A549 (cell line): ENCODE measurements at places on chromosomes 3 and 15.

GRCh38 chr3:50390508-50391224 lies 31.3 kb upstream of the TMEM115 start:
- DNase-seq = no peak

GRCh38 chr3:28171962-28172361 lies 69.5 kb upstream of the CMC1 start:
- no peak for DNase-seq

GRCh38 chr15:54298396-54298795 lies 320.2 kb downstream of the UNC13C start:
- DNase-seq = no peak

DNA sequence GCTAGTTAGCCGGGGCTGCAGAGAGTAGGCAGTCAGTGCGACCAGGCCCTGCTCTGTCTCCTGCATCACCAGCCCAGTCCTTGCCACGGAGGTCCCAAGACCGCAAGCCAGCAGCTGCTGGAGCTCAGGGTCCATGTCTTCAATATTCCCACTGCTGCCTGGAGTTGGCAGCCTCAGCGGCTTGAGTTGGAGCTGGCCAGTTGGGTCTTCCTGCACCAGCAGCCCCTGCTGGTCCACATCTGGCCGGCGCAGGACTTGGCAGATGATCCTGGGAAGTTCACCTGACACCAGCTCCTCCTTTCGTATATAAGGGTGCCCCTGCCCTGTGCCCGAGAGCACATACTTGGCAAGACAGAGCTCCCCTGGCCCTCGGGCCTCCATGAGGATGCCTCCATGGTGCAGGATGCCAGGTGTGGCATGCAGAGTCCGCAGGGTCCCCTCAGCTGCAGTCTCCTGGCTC lies 5.7 kb downstream of the XIRP1 start:
- DNase-seq = no peak

- DNase-seq = no peak
These were observed 27.0 kb upstream of the CD200R1L start for GRCh38 chr3:112873632-112874031.

GRCh38 chr15:33068007-33068481 lies 126.5 kb downstream of the FMN1 start:
- peak; percentile 67 for DNase-seq

DNA sequence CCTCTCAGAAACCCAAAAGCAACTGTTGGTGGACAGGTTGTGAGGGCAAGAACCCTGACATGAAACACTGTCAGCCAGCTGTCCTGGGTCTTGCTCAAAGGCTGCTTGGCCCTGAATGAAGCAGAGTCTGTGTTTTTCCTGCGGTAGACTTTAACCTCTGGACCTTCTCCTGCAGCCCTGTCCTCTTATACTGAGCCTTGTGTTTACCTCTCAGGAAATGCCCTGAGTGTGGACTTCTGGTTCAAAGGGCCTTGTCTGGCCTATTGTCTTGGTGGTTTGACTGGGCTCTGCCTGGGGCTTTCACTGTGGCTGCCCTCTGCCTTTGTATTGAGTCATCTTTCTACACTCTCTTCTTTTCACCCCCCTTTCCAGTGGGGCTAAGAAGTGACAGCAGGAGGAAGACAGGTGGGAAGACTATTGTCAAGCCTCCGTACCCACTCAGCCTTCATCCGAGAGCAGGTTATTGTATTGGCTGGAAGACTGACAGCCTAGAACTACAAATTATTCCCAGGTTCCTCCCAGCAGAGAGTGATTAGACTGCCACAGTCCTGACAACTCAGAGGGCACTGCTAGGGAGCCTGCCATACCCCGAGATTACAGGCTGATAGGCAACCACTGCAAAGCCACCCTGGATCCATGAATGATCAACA lies 3.5 kb downstream of the SEC13 start:
- no peak for DNase-seq

DNA sequence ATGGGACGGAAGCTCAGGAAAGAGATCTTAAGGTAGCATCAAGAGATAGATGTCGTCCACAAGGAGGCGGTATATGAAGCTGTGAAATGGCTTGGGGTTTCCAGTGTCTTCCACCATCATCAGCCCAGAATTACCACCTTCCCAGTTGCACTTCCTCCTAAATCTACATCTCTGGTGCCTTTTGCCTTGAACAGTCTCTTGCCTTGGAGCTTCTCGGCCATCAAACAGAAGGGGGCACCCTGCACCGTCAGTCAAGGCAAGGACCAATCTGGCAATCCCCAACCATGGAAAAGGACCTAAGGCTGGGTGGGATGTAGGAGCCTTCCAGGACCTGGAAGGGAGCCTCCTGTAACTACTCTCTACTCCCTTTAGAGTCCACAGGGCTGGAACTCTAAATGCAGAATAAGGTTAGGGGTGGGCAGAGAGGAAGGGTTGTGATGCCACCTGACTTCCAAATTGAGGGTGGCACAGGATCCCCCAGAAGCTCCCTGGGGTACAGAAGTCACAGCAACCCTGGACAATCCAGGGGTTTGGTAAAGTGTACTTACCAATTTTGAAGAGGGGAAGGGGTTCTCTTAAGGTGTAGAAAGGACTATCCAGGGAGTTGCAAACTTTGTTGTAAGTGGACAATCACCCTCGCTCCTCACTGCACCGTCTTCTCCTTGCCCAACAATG lies 1.0 kb upstream of the RYR3 start:
- DNase-seq = no peak

- DNase-seq = no peak
These were observed 110.2 kb downstream of the RBPMS2 start for GRCh38 chr15:64665179-64665578.

DNA sequence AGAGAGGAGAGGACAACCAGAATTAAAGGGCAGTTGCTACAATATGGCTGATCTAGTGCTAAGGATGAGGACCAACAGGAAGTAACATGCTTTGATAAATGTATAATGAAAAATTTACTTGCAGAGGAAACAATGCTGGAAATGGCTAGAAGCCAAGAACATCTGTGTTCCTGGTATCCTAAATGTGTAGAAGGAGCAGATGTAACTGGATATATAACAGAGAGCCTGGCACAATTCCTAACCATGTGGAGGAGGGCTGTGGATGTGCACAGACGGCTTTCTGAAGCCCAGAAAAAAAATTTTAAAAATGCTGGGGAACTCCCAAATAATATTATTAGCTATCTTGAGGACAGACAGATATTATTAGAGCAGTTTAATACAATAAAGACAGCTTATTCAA lies 159.4 kb upstream of the GBE1 start:
- no peak for DNase-seq

- DNase-seq = no peak
These were observed 86.1 kb downstream of the GALK2 start for GRCh38 chr15:49255966-49256759.

GRCh38 chr3:21839176-21839575 lies 88.2 kb upstream of the ZNF385D start:
- no peak for DNase-seq

DNA sequence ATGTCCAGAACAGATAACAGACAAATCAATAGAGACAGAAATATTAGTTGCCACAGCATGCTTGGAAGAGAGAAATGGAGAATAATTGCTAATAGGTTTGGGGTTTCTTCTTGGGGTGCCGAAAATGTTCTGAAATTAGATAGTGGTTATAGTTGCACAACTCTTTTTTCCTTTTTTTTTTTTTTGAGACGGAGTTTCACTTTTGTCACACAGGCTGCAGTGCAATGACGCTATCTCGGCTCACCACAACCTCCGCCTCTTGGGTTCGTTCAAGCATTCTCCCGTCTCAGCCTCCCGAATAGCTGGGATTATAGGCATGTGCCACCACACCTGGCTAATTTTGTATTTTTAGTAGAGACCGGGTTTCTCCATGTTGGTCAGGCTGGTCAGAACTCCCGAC lies 163.3 kb downstream of the PLCH1 start:
- no peak for DNase-seq

DNA sequence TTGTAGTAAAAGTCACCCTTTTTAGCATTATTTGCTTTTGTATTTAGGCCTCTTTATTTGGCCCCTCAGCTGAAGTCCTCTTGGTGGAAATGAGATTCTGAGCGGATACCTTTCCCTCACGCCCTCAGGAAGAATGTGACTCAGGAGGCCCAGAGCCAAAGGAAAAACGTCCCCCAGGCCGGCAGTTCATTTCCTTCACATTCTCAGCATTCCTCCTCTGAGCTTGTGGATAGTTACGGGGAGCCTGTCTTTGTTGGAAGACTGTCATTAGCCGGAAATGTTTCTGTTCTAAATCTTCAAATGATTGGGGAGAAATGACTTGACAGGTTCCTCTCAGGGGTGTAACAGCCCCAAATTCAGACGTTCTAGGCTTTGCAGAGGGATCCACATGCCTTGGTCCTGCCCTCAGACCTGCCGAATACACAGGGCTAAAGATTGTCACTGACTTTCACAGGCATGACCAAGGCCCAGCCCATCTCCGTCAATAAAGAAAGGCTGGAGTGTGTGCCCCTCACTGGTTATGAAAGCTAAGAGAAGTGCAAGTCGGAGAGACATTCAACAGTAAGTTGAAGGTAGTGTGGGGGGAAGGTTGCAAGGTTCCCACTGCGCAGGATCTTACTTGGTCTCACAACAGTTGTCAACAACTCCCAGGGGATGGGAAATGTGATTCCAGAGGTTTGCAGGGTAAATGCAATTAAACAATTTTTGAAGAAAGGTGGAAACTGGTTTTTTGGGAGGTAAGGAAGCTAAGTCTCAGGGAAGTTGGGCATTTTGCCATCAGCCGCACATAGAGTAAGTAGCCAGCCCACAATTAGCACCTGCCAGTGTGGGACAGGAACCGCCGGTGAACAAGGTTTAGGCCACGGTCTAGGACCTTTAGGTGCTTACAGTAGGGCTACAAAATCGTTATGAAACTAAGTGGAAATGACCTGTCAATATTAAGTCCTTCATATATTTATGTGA lies 39.7 kb upstream of the MYZAP start:
- peak; percentile 86 for DNase-seq

DNA sequence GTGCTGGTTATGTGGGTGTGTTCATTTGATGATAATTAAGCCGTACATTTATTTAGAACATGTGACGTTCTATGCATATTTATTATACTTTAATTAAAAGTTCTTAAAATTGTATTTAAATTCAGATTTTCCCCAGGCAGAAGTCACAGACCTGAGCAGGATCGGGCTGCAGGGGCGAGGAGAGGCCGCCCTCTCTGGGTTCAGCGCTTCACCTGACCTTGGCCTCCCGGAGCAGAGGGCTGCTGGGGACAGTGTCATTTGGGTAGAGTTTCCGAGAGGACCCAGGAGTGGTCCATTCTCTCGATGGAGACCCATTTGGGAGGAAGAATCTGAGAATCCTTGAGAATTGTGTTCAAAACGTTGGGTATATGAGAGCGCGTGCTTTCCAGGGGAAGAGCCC lies 12.0 kb upstream of the TOPBP1 start:
- DNase-seq = no peak

GRCh38 chr3:148318240-148318639 lies 379.5 kb upstream of the AGTR1 start:
- DNase-seq = no peak

DNA sequence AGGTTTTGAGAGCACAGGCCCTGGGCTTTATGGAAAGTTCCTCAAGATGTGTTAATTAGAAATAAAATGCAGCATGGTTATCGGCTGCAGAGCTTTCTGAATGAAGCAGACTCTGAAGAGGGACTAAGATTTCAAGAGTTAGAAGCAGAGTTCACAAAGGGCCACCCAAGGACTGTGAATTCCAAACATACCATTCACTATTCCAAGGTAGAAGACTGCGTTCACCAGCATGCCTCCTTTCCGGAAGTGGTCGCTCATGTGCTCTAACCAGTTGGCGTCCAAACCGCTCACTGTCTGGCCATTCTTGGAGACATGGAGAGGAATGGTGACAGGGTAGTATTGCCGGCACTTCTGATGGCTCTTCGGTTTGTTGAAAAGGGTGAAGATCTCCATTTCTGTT lies 104.9 kb downstream of the OXNAD1 start:
- DNase-seq = no peak

GRCh38 chr3:101043687-101044078 lies 50.5 kb upstream of the ABI3BP start:
- DNase-seq = no peak

DNA sequence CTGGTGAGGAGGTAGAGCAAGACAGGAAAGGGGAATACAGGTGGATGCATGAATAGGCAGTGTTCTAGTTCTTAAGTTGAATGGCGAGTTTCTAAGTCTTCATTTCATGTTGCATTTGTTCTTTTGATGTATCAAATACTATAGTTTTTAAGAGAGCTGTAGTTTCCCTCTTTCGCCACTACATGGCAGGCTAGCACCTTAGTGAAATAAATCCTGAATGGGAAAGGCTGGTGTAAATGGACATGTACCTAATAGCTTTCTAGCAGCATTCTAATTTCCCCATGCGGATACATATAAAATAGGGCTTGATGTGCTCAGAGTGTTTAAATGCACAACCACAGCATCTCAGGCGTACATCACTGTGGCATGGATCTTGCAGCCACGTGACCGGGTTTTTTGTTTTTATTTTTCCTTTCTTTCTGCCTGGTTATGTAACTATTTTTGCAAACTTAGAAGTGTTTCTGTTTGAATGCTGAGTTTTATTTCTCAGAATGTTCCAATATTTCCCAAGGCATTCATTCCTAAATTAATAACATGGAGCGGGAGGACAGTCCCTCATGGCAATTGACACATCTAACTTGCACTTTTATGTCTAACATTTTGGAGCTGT lies 23.5 kb upstream of the CLN6 start:
- DNase-seq = peak; percentile 88

DNA sequence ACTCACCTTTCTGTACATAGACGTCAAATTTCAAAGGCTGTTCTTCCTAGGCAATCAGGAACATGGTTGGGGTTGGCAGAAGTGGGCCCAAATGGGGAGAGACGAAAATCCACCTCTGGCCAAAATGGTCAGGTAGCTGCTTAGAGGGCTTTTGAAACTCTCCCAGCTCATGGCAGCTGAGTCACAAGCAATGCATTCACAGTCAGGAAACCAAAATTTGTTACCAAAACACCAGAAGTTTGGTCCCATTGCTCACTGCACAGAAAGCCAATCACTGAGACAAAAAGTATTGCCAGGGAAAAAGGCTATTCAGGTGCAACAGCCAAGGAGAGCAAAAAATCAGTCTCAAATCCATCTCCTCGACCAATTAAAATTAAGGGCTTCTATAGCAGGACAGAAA lies 539.6 kb upstream of the CCDC54 start:
- DNase-seq = no peak

- DNase-seq = no peak
These were observed 54.4 kb downstream of the LARS2 start for GRCh38 chr3:45442679-45443253.

GRCh38 chr15:98126326-98127085 lies 166.0 kb downstream of the ARRDC4 start:
- no peak for DNase-seq

DNA sequence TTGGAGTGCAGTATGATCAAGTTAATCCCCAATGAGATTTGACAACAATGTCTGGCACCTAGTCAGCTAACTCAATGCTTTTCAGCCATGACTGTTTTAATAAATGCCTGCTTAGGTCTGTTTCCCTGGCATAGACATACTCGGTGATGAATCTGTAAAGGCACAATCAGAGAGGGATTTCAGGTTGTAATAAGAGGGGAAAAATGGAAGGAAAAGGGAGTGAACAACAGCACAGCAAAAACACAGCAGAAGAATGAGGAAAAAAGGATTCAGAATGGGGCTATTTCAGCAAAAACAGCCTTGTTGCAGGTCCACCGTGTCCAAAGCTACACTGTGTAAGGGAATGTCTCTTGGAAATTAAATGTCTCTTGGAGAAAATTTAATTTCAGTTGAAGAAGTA lies 19.3 kb upstream of the CHD2 start:
- DNase-seq = no peak

GRCh38 chr3:112856537-112856936 lies 9.9 kb upstream of the CD200R1L start:
- DNase-seq = no peak

- DNase-seq = peak; percentile 97
These were observed 122.4 kb downstream of the THSD4 start for GRCh38 chr15:71237456-71238188.
